ENCODE measurements at places on chromosomes 16 and 17.
A peak's percentile ranks its signal among the peaks of the same experiment; 100 is the strongest.

GRCh38 chr16:79217375-79218011 is 383.0 kb downstream of the MAF start:
- no peak for DNase-seq

GRCh38 chr17:57395721-57396321 is 139.5 kb downstream of the MSI2 start:
- no peak for DNase-seq

GRCh38 chr17:81468770-81469121 is 43.9 kb downstream of the ACTG1 start:
- no peak for DNase-seq

- DNase-seq: no peak
These were observed 40.1 kb downstream of the LYRM9 start for GRCh38 chr17:27853091-27853490.

DNA sequence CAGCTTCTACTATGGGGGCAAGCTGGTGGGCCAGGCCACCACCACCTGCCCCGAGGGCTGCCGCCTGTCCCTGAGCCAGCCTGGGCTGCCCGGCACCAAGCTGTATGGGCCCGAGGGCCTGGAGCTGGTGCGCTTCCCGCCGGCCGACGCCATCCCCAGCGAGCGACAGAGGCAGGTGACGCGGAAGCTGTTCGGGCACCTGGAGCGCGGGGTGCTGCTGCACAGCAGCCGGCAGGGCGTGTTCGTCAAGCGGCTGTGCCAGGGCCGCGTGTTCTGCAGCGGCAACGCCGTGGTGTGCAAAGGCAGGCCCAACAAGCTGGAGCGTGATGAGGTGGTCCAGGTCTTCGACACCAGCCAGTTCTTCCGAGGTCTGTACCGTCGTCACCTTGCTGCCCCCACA is 19.5 kb downstream of the IRF8 start:
- no peak for DNase-seq

- no peak for DNase-seq
These were observed 10.5 kb downstream of the TIMM22 start for GRCh38 chr17:1007310-1008007.

GRCh38 chr17:65783845-65784334 is 222.4 kb upstream of the AXIN2 start:
- DNase-seq: peak; percentile 75

- DNase-seq: peak; percentile 42
These were observed 323.3 kb downstream of the BCAS3 start for GRCh38 chr17:61000911-61001310.

DNA sequence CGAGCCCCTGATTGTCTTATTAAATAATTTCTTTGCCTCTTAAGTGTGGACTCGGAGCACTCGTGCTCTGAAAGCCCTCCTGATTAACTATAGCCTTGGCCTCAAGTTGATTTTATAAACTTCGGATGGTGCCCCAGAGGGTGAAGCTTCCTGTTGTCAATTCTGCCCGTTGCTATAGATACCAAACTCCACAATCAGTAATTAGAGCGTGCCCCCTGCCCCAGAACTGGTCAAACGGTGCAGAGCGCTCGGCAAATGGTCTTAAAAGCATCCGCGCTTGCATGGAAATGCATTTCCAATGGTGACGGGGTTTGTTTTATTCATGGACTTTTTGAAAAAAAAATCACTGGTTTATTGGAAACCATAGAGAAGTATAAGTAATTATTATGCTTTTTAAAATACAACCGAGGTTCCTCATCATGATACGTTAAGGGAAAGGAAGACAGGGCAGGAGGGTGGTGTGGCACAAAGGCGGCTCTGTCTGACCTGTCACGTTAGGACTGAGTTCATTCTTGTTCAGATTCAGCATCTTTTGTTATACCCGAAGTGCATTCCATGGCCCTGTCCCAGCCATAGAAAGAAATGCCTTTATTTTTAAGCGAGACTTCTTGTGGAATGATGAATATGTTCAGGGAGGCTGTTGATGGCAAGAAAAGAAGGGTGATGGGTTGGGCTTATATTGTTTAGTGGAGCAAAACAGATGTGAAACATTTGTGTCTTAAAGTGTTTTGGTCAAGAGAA is 476.4 kb downstream of the MAF start:
- no peak for DNase-seq

GRCh38 chr16:48617711-48618148 is 7.8 kb upstream of the N4BP1 start:
- no peak for DNase-seq

GRCh38 chr16:86209202-86209601 is 301.1 kb upstream of the FOXF1 start:
- DNase-seq: no peak

DNA sequence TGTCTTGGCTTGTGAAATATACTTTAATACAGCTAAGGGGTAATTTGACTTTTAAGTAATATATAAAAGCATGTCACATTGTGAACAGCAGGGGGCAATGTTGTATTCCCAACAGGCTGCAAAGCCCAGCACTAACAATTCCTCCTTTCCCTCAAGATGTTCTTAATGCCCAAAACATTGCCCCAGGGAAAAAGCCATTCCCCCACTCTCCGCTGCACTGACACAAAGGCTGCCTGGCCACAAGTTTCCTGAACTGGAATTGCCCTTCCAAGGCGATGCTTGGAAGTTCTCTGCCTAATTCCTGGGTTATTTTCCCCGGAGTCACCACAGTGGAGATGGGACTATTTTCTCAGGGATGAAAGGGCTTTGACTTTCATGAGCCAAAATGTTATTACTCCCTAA is 27.2 kb downstream of the CLEC16A start:
- DNase-seq: peak; percentile 67

DNA sequence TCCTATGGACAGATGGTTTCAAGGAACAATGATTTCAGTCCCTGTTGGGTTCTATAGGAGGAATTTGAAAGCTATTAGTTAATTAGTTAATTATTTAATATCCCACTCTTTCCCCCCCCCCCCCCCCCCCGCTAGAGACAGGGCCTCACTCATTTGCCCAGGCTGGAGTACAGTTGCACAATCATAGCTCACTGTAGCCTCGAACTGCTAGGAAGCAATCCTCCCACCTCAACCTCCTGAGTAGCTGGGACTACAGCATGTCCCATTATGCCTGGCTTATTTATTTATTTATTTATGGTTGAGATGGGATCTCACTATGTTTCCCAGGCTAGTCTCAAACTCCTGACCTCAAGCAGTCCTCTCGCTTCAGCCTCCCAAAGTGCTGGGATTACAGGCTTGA is 15.0 kb upstream of the TAT start:
- no peak for DNase-seq

GRCh38 chr17:73969956-73970355 is 233.5 kb upstream of the RPL38 start:
- no peak for DNase-seq

DNA sequence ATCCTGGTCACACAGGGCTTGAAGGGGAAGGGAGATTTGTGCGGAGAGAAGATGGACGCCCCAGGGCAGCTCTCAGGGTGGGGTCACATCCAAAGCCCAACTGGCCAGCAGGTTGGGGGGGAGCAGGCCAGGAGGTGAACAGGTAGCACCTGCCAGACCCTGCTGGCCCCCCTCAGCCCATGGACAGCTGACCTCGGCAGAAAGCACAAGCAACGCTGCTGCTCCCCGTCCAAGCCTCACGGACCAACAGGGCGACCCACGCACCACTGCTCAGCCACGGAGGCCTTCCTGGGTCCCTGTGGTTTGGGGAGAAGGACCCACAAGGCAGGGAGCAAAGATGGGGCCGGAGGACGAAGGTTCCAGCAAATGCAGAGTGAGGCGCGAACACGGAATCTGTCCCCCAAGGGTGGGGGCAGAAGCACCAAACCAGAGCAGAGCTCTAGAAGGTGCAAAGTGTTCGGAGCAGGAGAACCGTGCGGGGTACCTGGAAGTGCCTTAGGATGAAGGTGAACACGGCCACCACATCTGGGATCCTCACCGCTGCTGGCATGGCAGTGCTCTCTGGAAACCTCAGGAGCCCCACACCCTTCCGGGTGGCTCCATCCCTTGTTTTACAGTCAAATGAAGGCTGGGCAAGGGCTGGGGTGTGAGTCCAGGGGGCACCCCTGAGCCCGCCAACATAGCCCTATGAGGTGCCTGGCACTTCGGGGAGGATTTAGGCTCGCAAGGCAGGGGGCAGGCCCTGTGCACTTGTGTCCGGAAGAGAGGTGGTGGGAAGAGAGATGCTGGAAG is 17.9 kb downstream of the CEP295NL start:
- no peak for DNase-seq

DNA sequence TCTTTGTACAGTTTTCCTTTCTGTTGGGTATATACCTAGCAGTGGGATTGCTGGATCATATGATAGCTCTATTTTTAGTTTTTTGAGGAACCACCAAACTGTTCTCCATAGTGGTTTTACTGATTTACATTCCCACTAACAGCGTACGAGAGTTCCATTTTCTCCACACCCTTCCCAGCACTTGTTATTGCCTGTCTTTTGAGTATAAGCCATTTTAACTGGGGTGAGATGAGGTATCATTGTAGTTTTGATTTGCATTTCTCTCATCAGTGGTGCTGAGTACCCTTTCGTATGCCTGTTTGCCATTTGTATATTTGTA is 887 bp upstream of the EVI2B start:
- DNase-seq: no peak

DNA sequence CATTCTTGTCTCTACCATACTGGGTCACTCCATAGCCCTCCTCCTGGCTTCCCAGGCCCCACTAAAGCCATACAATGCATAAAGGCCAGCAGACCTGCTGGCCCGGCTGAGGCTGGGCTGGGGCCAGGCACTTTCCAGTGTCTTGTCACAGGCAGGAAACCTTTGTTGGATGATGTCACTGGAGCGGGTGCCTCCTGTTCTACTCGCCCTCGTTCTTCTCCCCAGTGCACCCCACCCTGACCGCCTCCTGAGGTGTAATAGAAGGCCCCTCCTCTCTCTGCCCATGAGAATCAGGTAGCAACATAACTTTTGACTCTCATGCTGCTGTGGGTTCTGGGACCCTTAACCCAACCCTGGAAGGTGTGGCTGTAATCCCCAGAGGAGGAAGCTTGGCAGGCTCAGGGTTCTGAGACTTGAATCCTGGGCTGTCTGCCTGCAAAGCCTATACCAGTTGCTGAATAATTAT is 54.2 kb upstream of the IL34 start:
- no peak for DNase-seq

DNA sequence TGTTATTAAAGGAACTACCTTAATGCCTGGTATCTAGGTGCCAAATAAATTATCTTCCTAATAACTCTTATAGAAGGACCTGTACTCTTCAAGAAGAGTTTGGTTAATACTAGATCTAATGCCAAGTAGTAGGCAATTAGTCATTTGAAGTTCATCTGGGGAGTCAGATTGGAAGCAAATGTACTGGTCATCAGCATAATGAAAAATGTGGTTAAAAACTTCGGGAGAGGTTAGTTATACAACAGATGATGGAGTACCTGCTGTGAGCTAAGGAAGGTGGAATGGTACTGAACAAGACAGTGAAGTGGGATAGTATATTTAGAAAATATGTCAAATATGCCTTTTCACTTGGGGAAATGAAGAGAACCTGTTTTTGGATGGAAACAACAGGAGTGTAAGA is 49.2 kb downstream of the TNRC6A start:
- no peak for DNase-seq

GRCh38 chr17:18185391-18185790 is 1.8 kb downstream of the ALKBH5 start:
- DNase-seq: peak; percentile 17

DNA sequence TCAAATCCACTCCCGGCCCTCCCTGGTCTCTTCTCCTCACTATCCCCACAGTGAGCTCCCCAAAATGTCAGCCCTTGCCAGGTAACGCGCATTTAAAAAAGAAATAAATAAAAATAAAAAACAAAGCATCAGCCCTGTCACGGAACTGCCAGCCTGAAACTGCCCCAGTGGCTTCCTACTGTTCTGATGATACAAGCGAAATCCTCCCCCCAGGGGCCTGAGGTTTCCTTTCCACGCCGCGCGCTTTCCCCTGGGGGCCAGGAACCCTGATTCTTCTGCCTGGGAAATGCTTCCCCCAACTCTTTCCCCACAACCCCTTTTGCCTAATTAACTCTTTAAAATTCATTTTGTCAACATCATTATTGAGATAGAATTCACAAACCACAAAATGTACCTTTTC is 12.2 kb upstream of the RPH3AL start:
- no peak for DNase-seq

- peak; percentile 92 for DNase-seq
These were observed 301.9 kb downstream of the SOX9 start for GRCh38 chr17:72422505-72423285.

- no peak for DNase-seq
These were observed 19.7 kb downstream of the RABEP2 start for GRCh38 chr16:28905229-28905754.

GRCh38 chr17:17798010-17798556 is 38.7 kb downstream of the SREBF1 start:
- no peak for DNase-seq

GRCh38 chr16:55868137-55868536 is 7.0 kb downstream of the CES5A start:
- no peak for DNase-seq

DNA sequence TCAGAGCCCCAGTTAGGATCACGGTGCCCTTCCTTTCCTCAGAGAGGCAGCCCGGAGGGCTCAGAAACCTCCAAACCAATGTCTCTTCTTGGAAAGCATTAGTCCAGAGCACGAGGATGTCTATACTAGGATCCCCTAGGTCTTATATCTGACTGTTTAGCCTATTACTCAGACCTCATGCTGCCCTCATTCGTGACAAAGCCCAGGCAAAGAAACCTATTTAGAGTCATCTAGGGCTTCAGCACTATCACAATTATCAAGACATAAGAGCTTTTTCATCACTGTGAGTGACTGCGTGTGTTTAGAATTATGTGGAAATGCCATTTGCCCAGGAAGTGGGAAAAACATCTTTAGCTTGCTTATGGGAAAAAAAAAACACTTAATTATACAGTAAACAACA is 159.8 kb upstream of the NOL11 start:
- no peak for DNase-seq

GRCh38 chr17:1374431-1375177 is 25.4 kb downstream of the YWHAE start:
- DNase-seq: no peak

- DNase-seq: peak; percentile 60
These were observed 615 bp upstream of the SREBF1 start for GRCh38 chr17:17837380-17837821.

DNA sequence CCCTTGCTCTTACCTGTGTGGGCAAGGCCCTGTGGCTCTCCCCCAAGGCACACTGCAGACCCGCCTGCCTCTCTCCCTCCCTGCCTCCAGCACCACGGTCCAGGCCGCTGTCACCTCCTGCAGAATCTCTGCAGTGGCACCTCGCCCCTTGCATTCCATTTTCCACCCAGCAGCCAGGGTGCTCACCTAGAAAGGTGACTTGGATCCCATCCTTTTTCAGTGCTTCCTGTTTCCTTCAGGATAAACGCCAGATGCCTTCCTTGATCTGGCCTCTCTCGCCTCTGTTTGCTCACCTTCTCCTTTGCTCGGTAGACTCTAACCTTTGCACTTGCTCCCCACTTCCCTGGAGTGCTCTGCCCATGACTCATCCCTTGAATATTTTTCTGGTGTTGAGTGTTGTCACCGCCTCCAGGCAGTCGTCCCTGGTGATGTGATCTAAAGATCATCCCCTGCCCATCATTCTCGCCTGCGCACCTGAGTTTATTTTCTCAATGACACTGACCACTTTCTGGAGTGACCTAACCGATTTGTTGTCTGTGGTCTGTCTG is 79.2 kb upstream of the LGALS9 start:
- peak; percentile 78 for DNase-seq

- DNase-seq: no peak
These were observed 7.5 kb upstream of the SMTNL2 start for GRCh38 chr17:4576729-4577322.
